ENCODE measurements at places on chromosomes 12 and 14.

DNA sequence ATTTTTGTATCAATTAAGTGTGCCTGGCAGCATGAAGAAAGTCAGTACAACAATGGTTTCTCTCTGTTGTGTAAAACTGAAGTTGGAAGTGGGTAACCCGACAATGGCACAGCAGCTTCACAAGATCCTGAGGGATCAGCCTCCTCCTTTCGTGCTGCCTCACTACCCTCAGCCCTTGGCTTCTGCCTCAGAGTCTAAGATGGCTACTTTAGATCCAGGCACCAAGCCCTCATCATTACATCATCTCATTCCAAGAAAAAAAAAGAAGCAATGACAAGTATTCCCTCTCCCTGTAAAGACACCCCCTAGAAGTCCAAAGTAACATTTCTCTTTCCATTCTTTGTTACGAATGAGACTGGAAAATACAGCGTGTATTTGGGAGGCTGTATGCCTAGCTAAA lies 92.6 kb downstream of the DNAI7 start:
- no peak for DNase-seq

DNA sequence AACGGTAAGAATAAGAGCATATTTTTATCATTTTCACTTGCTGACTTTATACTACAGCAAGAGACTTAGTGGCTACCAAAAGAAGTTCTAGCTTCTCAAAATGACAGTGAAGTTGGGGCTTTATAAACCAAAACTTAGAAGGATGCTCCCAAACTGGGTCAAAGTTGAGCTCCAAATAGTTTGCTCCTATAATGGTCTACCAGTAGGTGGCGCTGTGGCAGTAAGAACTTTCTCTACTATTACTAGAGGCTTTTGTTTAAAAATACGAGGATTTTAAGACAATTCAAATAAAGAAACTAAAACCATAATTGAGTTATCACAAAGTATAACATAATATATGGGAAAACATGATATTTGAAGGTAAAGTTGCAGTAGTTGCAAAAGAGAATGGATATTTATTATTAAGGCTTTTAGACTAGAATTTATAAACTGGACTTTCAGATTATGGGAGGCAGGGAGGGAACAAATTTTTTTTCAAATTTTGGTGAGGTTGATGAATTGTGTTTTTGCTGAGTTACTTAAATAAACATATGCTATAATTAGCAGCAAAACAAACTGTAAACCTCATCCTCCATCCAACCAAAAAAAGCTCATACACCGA lies 75.0 kb downstream of the TGFB3 start:
- peak; percentile 72 for DNase-seq

- DNase-seq, result peak; percentile 99
Observed at GRCh38 chr14:59188461-59189090, at the start of gene DAAM1. DAAM1 (plus strand) TSS chr14:59188667; CDS start chr14:59263478, 74,811 bp downstream.

- DNase-seq, result no peak
Observed at GRCh38 chr12:127260999-127261398, 1006.0 kb upstream of the TMEM132C start.

- DNase-seq, result no peak
Observed at GRCh38 chr12:126676434-126676833, 1590.5 kb upstream of the TMEM132C start.

DNA sequence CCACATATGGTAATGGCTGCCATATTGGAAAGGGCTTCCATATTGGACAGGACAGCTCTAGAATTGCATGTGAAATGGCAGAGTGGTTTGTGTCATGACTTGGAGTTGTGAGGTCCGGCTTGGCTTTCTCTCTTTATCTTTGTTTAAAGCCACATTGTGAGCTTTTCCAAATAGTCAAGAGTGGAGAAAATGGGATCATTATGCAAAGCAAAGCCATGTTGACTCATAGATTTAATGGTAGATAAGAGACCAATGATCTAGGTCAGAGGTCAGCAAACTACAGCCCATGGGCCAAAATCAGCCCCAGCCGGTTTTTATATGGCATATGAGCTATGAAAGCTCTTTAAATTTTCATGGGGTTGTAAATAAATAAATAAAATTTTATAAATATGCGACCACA lies 449.1 kb downstream of the BCL11B start:
- no peak for DNase-seq

Data from NCI-H524 (cell line).